ENCODE measurements at places on chromosomes 3 and 15. TPM values are rescaled to one million over a fixed set of nuclear protein-coding genes. Genes with fewer than 3 reads are reported as not detected.

Gene CAMK1
- total RNA-seq, result 25.4 TPM

Gene NOX5
- total RNA-seq, result not detected

Gene SLC2A2
- total RNA-seq, result not detected

Gene TM4SF18
- 11.2 TPM for total RNA-seq

Gene EXD1
- not detected for total RNA-seq

Gene NR1I2
- not detected for total RNA-seq

Gene ATP10A
- total RNA-seq, result 6.5 TPM

Gene ZNF860
- 1.9 TPM for total RNA-seq

Gene GOLGA6L4
- 2.6 TPM for total RNA-seq

Gene P3H2
- 33.1 TPM for total RNA-seq

Gene MOBP
- not detected for total RNA-seq

Gene CP
- total RNA-seq, result 5.2 TPM

Gene KBTBD13
- total RNA-seq, result 2.6 TPM

Gene TM4SF4
- total RNA-seq, result not detected

GRCh38 chr15:73727330-73727976 lies 25.7 kb downstream of the INSYN1 start:
- DNase-seq, result no peak

DNA sequence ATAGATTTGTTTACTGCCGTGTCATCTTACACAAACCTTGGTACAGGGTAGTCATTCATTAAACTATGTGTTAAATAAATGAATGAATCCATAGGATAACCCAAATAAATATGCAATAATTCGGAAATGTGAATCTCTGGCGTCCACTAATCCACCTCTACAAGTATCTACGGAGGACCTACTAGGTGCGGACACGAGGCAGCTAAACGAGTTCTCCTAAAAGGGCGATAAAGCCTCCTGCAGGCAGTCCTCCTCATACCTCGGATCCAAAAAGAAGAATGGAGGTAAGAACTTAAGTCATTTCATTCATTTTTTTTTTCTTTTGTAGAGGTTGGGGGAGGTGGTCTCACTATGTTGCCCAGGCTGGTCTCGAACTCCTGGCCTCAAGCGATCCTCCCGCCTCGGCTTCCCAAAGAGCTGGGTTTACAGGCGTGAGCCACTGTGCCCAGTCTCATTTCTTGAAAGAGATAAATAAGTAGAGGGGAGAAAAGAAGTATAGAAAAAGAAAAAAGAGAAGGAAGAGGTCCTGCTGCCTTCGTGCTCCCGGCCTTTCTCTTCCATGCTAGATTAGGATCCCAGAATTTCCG lies 706 bp upstream of the RPL35A start:
- no peak for DNase-seq

DNA sequence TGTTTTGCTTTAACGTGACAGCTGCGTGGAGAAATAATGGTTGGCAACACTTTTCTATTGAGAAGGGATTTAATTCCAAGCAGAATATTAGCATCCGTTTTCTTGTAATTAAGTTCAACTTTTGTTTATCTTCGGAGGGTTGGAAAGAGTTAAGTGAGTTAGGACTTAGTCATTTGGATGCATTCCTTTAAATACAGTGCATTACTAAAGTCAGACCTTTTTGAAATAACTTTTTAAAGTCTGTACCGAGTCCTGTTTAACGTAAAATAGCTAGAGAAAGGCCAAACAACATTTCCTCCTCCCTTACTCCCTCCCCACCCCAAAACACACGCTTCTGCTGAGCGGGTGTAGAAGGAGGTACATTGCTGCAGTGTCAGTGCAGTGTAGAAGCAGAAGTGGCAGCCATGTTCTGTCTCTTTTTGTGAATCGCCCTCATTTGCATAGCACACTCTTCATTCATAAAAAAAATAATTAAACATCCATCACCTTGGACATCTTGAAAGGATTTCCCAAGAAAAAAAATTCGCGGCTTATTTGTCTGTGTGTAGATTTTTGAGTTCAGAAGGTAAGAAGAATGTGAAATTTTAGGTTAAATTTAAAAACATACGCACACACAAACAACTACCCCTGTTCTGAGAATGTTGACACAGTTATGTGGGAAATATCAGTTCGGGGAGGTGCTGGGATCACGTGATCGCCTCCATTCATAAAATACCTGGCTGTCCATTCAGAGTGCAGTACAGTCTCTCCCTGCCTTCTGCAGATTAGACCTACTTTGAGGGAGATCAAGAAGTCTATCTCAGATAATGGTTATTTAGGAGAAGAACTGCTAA lies 1.6 kb downstream of the SPRED1 start:
- peak; percentile 83 for DNase-seq

GRCh38 chr3:47978386-47978785 lies 37.8 kb downstream of the MAP4 start:
- DNase-seq, result no peak

GRCh38 chr15:40340740-40341400 lies at the start of gene CCDC9B:
TSS of gene CCDC9B (minus strand) at chr15:40340939. CDS start at chr15:40340819, 120 bp downstream.
- DNase-seq, result peak; percentile 92

DNA sequence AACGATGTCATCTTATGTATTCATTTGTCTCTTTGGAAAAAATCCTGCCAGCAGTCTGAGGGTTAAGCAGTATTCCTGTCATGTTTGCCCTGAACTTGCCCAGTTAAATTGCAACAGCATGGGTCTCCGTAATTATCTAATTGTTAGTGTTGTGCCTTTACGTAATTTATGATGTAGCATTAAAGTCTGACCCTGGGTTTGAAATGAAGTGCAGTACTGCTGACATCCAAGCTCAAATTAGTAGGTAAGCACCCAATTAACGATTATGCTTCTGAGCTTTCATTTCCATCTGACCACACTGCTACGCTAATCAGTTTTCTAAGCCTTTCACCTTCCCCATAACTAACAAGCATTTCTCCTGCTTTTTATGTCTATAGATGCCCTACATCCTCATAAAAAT lies 241.8 kb downstream of the ARRDC4 start:
- no peak for DNase-seq

DNA sequence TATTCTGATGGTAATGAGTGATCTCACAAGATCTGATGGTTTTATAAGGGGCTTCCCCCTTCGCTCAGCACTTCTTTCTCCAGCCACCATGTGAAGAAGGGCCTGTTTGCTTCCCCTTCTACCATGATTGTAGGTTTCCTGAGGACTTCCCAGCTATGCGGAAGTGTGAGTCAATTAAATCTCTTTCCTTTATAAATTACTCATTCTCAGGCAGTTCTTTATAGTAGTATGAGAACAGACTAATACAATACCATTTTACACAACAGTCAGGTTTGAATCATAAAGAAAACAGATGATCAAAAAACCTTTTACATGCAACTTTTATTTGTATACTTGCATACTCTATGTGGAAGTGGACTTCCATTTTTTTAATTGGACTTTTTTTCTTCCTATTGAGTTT lies 46.7 kb upstream of the CBLB start:
- DNase-seq, result no peak

- DNase-seq, result no peak
Observed at GRCh38 chr15:85452436-85452835, 72.0 kb downstream of the AKAP13 start.

DNA sequence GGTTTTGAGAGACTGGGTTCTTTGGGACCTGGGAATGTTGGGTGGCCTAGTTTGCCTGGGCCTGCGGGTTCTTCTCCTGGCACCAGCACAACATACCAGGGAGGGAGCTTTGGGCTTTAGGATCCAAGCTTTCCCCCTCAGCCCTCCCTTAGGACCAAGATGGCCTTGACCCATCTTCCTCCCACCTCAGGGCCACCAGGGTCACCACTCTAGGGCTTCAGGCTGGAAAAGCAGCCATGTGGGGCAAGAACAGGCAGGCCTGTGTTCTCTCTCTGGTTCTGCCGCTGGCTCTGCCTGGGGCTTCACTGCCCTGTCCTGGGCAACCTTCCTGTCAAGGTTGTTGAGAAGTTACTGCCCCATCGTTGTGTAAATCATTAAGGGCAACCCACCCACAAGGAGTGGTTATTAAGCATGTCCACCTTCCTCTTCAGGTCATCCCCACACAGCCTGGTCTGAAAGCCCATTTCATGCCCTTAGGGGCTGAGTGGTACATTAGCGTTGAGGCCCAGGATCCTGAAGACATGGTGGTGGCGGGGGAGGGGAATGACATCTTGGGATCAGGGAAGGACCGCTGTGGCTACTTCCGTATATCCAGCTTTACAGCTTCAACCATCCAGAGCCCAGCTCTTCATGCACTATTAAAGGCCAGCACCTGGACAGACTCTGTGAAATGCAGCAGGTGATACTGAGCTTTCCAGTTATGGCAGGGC lies 652 bp downstream of the DUOX1 start:
- DNase-seq, result no peak

DNA sequence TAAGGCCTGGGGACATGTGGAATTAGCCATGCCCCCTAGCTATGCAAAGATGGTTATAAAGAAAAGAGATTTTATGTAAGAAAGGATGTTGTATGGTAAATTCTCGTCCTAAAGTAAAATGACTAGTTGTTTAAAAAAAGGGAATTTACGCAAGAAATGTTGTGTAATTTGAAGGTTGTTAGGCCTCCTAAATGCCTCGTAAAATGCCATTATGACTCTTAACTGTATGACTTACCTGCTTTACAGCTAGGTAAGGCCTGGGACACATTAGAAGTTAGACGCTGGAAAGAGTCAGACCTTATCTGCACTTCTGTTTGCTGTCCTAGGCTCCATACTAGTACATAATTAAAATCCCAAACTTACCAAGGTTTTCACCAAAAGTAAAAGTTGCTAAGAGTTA lies 17.5 kb upstream of the HHATL start:
- DNase-seq, result no peak

GRCh38 chr15:33354411-33354810 lies 43.6 kb downstream of the RYR3 start:
- DNase-seq, result no peak

DNA sequence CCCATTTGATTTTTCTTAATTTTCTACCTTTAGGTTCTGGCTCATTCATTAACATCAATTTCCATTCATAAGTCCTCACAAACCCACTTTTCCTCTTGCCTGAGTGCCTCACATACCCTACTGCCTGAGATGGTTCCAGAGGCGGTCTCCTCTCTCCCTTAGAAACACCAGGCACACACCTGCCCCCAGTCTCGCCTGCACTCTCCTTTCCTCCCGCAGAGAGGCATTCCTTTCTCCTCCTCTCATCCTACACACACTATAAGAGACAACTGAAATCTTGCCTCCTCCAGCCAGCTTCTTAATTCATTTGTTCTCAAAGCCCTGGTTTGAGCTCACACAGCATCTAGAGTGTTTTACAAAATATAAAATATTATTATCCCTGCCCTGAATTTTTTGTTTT lies 27.5 kb downstream of the TF start:
- no peak for DNase-seq

GRCh38 chr15:78396976-78397375 lies 41.0 kb upstream of the IREB2 start:
- no peak for DNase-seq

GRCh38 chr15:91289324-91289723 lies 189.3 kb downstream of the SV2B start:
- DNase-seq, result no peak

GRCh38 chr15:39704689-39705088 lies 78.0 kb downstream of the FSIP1 start:
- no peak for DNase-seq

DNA sequence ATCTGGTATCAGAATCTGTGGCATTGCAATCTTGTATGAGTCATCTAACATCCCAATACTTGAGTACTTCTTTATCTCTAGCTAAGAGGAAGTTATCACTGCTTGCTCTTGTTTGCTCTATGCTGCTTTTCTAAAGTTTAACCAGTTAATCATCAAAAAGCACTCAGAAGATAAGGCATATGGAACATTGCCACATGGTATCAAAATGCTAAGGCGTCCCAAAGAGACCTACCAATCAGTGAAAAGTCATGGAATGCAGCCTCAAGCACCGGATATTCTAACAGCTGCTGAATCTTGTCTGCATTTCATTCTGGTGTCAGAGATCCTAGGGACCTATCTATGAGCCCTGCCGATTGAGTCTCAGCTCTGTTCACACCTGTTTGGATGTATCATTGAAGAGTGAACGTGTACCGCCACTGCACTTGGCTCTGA lies 192.8 kb downstream of the ARPP21 start:
- peak; percentile 68 for DNase-seq

GRCh38 chr3:59873576-59874230 lies 823.9 kb upstream of the CFAP20DC start:
- no peak for DNase-seq

DNA sequence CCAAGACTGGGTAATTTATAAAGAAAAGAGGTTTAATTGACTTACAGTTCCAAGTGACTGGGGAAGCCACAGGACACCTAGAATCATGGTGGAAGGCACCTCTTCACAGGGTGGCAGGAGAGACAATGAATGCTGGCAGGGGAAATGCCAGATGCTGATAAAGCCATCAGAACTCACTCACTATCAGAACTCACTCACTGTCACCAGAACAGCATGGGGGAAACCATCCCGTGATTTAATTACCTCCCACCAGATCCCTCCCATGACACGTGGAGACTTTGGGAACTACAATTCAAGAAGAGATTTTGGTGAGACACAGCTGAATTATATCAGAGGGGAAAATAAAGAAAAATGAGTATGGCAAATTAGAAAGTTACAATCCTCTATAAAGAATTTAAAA lies 310.9 kb downstream of the BCHE start:
- DNase-seq, result no peak

DNA sequence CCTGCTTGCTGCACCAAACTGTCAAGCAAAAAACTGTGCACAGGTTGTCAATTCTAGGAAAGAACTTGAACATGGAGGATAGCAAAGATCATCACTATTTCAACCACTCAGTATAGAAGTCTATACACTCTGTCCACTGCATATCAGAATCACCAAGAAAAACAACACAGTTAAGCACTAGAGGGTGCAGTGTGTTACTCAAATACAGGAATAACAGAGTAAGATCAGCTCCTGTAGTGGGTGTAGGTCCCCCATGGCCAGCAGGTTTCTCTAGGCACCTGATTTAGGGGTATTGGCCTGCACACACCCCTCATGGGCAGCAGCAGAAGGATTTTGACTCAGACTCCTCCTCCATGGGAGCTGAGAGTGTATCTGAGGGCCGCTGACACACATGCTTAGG lies 464.1 kb downstream of the EPHA6 start:
- no peak for DNase-seq
